LHCN-M2 (cell line): ENCODE measurements at places on chromosomes 2 and 18. TPM values are rescaled to one million over a fixed set of nuclear protein-coding genes. Genes with fewer than 3 reads are reported as not detected.

DNA sequence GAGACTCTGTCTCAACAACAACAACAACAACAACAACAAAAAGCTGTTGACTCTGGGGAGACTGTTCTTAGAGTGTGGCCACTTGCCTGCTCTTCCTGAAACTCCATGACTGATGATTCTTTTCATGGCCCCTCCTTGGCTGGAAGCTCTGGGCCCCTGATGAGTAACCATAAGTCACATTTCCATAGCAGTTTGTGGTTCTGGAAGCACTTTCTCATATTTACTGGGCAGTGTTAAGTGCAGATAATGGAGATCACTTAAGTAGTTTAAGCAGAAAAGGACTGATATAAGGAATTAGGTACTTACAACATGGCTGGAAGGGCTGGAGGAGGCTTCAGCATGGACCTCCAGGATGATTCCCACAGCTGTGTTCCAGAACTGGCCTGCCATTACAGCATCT lies 147.3 kb upstream of the DLX2 start:
- DNase-seq, result peak; percentile 87

DNA sequence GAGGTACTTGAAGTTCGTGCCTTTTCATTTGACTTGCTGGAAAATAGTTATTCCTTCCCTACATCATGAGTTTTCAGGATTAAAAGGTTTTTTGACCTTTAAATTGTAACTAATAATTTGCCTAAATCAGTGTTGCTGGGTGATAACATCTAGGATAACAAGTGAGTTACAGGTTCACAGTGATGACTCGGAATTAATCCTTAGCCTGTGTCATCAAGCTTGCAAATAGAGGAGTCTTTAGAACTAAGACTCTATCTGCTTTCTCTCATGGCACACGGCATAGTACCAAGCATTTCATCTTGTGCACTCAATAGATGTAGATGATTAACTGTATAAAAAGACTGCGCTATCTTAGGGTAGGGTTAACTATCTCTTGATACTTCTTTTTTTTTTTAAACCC lies 79.5 kb downstream of the CAMKMT start:
- DNase-seq, result no peak

- peak; percentile 28 for DNase-seq
Observed at GRCh38 chr2:218343591-218343990, 13.1 kb upstream of the CATIP start.

GRCh38 chr2:176614930-176615329 lies 345.7 kb downstream of the MTX2 start:
- DNase-seq, result no peak

DNA sequence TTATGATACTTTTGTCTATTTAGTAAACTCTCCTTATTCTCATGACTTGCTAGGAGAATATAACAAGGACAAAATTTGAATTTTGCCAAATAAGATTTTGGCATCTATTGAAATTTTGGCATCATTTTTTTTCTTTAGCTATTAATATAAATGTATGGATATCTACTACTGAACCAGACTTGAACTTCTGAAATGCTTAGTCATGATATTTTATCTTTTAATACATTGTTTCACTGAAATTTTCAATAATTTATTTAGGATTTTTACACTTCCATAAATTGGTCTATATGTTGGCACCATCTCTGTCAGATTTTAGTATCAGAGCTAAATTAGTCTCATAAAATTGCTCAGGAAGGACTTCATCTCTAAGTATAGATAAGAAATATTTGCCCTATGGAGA lies 149.8 kb downstream of the CYP26B1 start:
- DNase-seq, result no peak

DNA sequence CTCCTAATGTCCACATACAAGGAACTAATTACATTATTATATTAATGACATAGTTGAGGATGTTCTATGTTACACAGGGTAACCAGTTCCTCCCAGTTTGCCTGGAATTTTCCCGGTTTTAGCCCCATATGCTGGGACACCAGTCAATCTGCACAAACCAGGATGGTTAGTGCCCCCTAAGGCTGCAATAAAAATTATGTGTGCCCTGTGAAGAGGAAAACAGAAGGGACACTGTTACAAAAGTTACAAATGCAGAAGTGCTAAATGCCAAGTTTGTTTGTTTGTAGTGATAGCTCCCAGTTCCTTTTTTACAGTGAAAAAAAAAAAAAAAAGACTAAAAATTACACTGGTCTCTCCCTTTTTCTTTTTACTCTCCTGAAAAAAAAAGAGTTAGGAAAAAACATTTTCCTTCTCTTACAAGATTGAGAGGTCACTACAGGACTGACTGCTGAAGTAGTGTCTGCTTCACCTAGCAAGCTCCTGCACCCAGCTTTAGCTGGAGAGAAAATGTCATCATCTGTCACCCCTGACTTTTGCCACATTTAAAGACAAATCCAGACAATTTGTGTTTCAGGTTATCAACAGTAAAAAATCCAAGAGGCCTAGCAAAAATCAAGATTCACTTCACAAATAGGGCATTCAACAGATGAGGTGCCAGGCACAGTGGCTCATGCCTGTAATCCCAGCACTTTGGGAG lies 3.2 kb downstream of the ANKRD44 start:
- DNase-seq, result peak; percentile 11

DNA sequence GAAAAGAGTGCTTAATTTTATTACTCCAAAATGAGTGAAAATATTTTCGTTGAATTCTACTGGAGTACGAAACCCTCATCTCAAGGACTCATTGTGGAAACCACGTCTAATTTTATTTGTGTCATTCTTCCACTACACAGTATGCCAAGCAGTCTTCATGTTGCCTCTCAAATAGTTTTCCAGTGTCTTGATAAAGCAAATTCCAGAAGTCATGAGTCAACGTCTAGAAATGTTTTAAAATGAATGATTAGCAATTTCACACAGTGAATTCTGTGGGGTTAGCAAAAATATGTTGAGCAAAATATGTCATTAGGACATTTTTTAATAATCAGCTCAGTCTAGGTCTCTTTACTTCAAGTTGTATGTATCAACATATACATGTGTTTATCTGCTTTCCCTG lies 865.5 kb downstream of the DSC3 start:
- DNase-seq, result peak; percentile 60

GRCh38 chr2:3611589-3611988 lies 16.7 kb downstream of the COLEC11 start:
- no peak for DNase-seq

The MZT2B gene
- total RNA-seq, result 157 and 161 TPM in 2 replicates

The CD8A gene
- not detected in 2 replicates for total RNA-seq

DNA sequence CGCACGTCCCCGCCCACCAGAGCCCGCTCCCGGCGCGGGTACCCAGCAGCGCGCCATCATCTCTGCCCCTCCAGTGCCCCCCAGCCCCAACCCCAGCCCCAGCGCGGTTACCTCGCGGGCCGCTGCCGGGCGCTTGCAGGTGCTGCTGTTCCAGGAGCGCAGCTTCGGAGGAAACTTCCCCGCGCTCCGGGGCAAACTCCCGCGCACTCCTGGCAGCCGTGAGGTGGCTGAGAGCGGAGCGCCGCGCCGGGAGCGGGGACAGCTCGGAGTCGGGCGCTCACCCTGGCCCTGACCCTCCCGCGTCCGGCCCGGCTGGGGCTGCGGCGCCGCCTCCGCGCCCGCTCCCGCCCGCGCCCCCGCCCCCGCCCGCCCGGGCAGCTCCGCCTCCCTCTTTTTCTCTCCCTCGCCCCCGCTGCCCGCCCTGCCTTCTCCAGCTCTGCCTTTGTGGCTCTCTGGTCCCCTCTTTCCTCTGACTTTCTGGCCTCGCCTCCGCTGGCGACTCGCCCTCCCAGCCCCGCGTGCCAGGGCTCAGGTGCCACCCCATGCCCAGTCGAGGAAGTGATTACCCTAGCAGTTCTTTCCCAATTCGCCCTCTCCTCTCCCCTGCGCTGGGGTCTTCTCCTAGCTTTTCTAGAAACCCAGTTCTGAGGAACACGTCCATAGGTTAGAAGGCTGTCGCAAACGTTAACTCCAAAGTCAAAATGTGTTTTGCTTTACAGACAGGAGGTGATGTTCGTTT lies at the start of gene CHST9:
Gene CHST9 (minus strand): TSS at position 284 of the 739 bp plus-strand sequence. CDS start 42,499 bp downstream, outside the sequence.
- DNase-seq, result no peak

GRCh38 chr18:3074087-3074486 lies 61.1 kb upstream of the LPIN2 start:
- no peak for DNase-seq

DNA sequence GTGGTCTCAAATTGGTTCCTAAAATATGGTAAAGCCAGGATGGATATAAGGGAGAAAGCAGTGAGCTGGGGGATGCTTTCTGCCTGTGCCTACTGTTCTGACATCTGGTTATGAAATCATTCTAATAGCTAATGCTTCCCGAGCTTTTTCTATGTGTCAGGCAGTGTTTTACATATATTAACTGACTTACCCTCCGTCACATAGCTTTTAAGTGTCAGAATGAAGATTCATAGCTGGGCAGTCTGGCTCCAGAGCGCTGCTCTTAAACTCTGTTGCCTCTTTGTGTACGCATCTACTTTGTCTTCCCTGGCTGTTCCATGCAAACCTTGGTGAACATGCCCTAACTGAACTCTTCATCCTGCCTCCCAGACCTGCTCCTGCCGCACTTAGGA lies 195.7 kb downstream of the LPIN1 start:
- no peak for DNase-seq

GRCh38 chr2:145654156-145654555 lies 1134.2 kb upstream of the ZEB2 start:
- no peak for DNase-seq

GRCh38 chr18:23983112-23983511 lies 31.4 kb upstream of the TTC39C start:
- DNase-seq, result no peak

DNA sequence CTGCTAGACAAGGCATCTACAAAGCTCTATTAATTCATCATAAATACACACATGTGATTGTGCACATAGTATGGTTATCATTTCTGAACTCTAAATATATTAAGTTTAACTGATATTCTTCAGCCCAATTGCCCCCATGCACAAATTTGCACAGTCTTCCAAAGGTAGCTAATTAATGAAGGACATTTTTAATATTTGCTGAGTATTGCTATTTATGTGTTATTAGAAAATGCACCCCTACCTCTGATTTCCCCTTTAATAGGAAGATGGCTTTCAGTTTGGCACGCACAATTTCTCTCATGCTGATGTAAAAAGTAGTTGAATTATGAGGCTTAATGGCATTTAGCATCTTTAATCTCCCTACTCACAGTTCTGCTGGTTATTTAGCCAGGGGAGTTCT lies 242.1 kb downstream of the DCC start:
- DNase-seq, result no peak

- no peak for DNase-seq
Observed at GRCh38 chr2:27079233-27080139, 1.1 kb downstream of the EMILIN1 start.
